ENCODE measurements at places on chromosomes 6 and 20.

GRCh38 chr6:84639396-84639795, 125.0 kb downstream of the TBX18 start:
- DNase-seq: no peak

DNA sequence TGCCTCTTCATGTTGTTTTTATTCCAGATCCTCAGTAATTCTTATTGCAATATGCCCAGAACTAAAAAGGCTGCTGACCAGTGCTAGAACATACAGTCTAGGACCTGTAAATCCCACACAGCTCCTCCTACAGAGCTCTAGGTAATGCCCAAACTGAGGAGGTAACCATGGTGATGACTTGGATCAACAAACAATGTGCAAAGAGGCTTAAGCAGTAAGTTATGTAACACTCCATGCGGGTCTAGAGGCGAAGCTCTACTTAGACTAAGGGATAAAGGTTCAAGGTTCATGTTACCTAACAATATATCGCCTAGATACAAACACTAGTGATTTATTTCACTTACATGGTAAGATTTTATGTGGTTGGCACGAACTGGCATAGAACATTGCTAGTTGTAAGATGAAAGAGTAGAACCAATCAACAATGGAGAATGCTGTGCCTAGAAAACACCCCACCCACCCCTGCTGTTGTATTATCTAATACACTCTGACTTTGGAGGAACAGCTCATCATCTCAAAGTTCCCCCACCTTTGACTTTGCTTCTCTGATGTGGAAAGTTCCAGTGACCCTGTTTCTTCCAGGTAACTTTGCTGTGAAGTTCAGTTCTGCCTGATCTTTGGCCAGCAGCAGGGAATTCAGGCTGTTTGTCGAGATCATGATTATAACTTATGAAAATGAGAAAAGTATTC, 242.4 kb downstream of the ALDH8A1 start:
- no peak for DNase-seq

DNA sequence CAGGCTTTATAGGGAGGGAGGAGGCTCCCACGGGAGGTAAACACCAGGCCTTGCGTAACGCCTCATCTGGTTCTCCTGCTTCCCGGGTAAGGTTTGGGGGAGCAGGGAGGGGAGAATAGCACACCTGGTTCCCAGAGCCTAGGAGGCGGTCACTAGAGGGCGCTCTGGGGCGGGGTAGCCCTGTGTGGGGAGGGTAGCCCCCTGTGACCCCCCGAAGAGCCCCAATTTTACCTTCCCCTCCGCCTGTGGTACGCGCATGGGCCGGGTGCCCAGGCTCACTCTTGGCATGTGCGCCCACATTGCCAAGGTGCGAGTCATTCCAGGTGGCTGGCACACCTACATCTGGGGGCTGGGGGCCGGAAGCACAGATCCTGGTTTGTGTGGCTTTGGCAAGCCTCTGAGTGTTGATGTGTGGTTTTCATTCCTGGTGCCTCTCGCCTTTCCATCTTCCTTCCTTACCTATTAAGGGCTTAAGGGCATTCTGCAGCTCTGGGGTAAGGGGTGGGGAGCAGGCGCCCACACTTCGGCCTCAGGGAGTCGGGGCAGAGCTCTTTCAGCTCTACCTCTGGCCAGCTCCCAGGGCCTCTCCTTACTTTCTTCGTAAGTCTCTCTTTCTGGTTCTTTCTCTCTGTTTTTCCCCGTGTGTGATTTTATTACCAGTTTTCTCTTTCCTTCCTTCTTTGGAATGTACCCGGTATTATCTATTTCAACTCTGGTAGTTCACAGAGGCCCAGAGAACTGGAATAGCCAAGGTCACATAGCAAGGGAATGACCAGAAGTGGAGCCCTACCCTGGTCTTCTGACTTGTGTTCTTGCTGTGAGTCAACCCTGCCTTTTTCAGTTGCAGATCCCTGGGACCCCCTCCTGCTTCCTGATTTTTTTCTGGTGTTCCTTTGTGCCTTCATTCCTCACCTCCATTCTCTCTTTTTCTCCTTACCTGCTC, 492 bp upstream of the RNF39 start:
- peak; percentile 40 for DNase-seq

GRCh38 chr20:23027721-23028120, 7.4 kb upstream of the SSTR4 start:
- no peak for DNase-seq

- no peak for DNase-seq
Observed at GRCh38 chr6:227812-228338, 64.4 kb upstream of the DUSP22 start.

- DNase-seq: no peak
Observed at GRCh38 chr6:61977947-61978346, 308.1 kb downstream of the KHDRBS2 start.

DNA sequence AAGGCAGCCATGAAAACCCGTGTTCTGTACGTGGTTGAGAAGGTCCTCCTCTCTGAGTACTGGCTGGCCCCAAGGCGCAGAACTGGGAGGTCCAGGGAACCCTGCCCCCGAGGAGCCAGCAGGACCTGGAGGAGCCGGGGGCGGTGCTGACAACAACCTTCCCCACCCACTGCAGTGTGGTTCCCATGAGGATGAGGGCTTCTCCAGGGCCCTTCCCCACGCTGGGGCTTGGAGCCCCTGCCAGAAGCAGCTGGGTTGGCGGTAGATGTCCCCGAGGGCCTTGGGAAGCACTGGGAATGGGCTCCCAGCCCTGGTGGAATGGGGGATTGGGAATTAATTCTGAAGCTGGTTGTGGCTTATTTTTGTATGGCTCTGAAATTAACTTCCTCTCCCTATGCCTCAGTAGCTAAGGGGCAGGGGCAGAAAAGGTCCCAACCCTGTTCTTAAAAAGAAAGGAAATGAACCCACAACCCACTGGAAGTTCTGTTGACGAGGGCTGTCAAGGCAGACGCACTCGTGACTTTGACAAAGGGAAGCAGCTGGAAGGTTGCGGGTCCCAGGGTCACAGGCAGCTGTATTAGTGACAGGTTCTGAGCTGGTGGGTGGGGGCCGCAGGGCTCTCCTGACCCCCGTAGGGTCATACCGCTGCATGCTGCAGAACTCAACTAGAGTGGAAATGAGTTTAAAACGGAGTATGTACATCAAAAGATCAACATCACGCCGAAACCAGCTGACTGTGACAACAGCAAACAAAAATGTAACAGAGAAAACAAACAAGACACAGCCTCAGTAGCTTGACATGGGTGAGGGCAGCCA, 13.9 kb upstream of the HELZ2 start:
- DNase-seq: peak; percentile 13
